ENCODE measurements at places on chromosomes 3 and 15. TPM values are rescaled to one million over a fixed set of nuclear protein-coding genes. Genes with fewer than 3 reads are reported as not detected.

DNA sequence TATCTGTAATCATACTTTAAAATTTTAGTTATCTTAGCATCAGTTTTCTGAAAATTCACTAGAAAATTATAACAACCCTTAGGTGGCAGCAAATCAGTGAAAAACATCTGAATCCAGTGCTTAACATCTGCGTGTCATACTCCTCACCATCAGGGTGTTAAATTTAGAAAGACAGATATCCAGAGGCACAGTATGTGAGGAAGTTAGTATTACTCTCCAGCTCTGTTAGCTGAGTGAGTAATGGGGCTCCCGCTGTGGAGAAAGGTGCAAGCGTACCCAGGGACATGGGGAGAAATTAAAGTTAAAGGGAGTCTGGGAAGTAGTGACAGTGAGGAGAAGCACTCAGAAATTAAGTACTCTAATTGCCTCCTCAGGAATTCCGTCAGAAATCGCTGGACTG is 50.9 kb downstream of the CEP63 start:
- ATAC-seq, result no peak

- ATAC-seq, result peak; percentile 38
Observed at GRCh38 chr15:25860885-25861866, 2.0 kb downstream of the ATP10A start.

- ATAC-seq, result no peak
Observed at GRCh38 chr3:52150860-52151259, 3.4 kb downstream of the POC1A start.

- peak; percentile 85 for ATAC-seq
Observed at GRCh38 chr3:27596334-27596841, 112.2 kb upstream of the SLC4A7 start.

DNA sequence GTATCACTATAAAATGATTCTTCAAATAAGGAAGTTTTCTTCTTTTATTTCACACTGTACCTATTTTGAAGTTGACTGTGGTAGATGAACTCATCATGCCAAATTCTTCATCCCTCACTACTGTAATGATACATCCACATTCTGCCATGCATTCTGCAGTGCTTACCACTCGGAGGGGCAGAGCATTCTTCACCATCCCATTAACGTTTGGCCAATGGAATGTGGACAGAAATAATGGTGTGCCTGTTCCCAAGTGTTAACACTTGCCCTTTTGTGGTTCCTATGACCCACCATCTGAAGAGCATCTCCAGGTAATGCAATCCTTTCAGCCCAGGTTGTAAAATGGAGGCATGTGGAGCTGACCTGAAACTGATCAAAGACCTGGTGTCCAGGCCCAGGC is 18.6 kb downstream of the GOLIM4 start:
- ATAC-seq, result no peak

Gene SCN5A
- 0.35 TPM for total RNA-seq

Gene EPHA3
- 0.11 TPM for total RNA-seq

Gene LRRC31
- not detected for total RNA-seq

Gene CCDC39
- not detected for total RNA-seq

Gene OGG1
- 37.4 TPM for total RNA-seq

All from activated T-helper 17 cell treated with anti-CD3 and anti-CD28 coated beads, Interleukin-2, amount 50 U/mL, for 72 hours (primary cell).